ENCODE measurements at places on chromosomes 16 and 17.

DNA sequence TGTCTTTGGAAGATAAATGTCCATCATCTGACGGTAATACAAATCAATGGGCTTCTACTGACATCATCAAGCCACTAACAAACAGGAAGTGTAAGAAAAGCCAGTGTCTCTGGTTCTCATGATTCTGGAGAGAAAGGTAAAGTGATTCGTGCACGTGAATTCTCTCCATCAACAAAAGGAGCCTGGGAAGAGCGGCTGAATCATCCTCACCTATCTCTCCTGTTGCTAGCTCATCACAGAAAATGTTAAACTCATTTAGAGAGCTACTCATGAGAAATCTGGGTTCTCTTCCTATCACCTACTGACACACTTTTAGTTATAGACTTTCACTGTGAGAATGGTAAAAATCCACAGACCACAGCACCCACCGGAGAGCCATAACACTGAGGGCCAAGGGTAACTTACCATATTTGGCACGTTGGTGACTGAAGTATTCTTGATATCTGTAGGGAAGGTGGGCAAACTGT lies 70.3 kb downstream of the CREBBP start:
- DNase-seq, result no peak

GRCh38 chr17:40720899-40721298 lies 17.3 kb upstream of the KRT24 start:
- no peak for DNase-seq

- DNase-seq, result no peak
Observed at GRCh38 chr17:29100296-29100695, 57.4 kb downstream of the PIPOX start.

GRCh38 chr16:13325396-13325795 lies 424.0 kb downstream of the SHISA9 start:
- DNase-seq, result no peak

GRCh38 chr16:89315791-89316581 lies 98.5 kb downstream of the ZNF778 start:
- DNase-seq, result peak; percentile 86

DNA sequence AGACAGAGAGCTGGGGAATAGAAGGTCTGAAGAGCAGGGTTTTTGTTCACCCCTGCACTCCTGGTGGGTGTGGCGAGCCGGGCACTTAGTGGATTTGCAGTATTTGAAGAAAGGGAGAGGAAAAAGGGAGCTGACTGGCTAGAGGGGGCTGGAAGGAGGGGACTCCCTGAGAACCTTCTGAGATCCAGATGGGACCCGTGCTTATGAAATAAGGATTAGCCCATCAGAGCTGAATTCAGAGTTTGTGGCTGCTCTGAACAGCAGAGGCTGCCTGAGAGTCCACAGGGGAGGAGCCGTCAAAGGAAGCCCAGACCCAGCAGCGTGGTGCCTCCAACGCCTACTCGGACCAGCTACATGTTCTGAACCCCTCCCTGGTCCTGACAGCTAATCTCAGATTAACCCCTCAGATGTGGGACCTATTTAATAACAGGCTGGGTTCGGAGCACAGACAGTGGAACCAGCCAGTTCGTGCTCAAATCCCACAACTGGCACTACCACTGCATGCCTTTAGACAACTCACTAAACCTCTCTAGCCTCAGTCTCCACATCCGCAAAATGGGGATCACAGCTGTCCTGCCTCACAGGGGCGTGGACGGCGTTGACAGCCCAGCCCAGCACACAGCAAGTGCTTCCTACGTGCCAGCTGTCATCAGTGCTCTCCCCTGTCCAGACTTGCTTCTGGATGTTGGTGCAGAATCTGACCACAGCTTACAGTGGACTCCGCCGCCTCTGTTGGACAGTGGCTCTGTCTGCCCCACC lies 70.6 kb downstream of the DYNLRB2 start:
- DNase-seq, result no peak

GRCh38 chr16:77928096-77928495 lies 94.3 kb upstream of the CLEC3A start:
- no peak for DNase-seq

DNA sequence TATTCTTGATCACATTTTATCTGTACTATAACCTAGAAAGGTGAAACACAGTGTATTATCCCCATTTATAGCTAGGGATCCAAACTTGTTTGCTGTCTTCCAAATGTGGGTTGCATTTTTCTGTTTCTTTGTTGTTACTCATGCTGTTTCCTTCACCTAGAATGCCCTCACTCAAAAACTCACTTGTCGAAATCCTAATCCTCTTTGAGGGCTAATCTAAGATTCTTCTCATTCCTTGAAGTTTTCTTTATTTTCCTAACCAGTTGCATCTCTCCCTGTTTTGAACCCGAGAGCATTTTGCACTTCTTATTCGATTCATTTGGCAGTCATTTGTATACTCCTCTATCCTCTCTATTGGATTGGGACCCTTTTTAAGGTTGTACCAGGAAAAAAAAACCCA lies 9.6 kb downstream of the CALCOCO2 start:
- DNase-seq, result no peak

- peak; percentile 66 for DNase-seq
Observed at GRCh38 chr16:84065536-84066132, 23.0 kb upstream of the SLC38A8 start.

DNA sequence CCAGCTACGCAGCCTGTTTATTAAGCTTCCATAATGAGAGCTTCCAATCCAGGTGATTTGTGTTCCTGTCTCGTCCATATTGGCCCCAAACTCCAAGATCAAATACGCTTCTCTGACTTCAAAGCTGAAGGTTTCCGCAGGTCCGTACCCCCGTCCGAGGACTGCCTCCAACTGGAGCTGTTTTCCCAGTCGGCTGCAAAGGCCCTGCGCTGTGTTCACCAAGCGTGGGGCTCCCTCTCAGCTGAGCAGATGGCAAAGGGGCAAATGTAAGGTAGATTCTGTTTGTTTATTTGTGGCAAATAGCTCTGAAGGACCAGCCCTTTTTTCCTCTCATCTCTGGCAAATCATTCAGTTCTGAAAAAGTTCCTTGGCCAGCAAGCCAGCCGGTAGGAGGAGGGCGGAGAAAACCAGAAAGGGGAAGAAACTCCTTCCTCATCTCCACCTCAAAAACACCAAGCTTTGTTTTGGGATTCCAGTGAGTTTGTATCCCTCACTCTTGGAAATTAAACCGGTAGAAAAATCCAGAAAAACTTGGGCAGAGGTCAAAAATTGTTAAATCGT lies 35.2 kb downstream of the NXN start:
- no peak for DNase-seq

DNA sequence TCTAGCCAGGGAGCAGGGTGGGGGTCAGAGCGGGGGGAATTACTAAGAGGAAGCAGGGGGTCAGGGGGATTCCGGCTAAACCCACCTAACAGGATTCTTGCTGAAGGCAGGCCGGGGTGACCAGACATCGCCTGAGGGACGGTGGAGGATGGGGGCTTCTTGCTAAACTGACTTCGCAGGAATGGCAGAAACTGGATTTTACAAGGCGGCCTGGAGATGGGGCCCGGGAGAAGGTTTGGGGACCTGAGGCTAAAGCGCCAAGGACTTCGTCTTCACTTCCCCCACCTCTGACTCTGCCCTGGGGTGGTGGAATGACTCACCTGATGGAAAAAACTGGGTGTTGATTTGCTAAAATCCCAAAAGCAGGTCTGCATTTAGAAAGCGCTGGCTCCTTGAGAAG lies 23.5 kb downstream of the LGALS3BP start:
- no peak for DNase-seq

- DNase-seq, result no peak
Observed at GRCh38 chr17:44006272-44006597, 1.8 kb downstream of the NAGS start.

- DNase-seq, result no peak
Observed at GRCh38 chr17:80976701-80977100, 14.9 kb upstream of the CHMP6 start.

DNA sequence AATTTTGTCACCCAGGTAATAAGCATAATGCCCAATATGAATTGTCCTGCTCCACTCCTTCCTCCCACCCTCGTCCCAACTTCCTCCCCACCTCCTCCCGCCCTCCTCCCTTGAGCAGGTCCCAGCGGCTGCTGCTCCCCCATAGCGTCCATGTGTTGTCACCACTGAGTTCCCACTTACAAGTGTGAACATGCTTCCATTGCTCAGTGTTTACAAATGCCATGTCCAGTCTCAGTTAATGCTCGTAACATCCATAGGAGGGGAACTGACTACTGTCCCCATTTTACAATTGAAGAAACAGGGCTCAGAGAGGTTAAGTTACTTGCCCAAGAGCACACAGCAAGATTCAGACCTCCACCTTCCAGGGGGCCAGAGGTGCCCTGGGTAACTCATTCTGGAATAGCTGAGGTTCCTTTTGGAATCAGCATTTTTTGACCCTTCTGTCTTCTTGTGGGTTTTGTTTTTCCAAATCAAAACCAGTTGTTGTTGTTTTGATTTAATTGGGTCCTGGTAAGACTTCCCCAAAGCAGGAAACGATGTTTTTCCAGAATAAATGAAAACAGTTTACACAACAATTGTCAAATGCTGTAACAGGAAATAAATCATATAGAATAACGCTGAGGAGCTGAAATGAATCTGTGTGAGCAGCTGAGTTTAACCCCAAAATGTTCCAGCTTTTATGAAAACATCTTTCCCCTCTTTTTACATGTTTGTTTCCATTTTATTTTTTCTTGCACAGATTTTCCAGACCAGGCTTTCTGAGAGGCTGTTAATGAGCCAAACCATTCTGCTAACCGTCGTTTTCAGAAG lies 73.9 kb downstream of the ZDHHC7 start:
- DNase-seq, result no peak

DNA sequence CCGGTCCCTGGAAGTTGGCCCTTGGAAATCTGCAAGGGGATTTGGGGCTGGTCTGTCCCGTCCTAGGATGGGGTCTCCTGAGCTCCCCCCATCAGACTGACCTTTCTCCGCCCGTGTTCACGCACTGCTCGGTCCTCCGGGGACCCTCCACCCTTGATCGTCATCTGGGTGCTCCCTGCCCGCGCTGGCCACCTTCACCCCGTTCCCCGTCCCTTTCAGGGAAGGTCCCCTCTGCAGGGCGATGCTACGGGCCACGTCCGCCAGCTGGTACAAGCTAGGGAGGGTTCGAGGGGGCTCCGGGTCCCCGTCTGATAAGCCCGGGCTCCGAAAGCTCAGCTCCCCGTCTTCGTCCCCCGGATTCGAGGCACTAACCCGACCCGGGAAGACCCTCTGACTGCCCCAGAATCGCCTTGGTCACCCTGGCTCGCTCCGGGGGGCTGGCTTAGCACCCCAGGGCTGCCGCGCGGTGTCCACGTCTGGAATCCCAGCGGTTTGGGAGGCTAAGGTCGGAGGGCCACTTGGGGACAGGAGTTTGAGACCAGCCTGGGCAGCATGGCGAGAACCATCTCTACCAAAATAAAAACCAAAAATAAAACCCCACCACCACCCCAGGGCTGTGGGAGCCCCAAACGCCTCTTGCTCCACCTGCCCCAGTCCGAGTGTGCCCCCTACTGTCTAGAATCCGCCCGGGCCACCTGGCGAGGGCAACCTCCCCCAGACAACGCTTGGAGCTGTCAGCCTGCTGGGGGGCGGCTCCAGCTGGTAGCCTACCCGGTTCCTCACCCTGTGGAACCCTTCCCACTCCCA lies 1.1 kb upstream of the SLC43A2 start:
- DNase-seq, result no peak

- no peak for DNase-seq
Observed at GRCh38 chr17:29021226-29021625, 15.4 kb upstream of the SEZ6 start.

GRCh38 chr17:32491371-32492263 lies 4.8 kb downstream of the CDK5R1 start:
- DNase-seq, result no peak

DNA sequence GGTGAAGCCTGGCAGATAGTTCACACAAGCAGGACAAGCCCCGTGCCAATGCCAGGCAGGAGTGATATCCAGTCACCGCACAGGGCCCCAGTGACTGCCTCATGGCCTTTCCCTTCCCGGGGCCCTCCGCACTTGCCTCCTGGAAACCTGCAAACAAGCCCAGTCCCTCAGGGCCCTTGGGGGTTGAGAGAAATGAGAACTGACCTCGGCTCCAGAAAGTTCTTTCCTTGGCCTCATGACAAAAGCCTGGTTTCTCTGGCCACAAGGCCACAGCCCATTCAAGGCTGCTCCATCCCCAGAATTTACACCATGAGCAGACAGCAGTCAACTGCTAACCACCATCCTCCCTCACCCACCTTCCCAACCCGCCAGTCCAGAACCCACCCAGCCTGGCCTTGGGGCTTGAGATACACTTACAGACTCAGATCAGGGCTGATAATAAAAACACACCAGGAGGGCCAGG lies 77.6 kb downstream of the CCDC182 start:
- no peak for DNase-seq

DNA sequence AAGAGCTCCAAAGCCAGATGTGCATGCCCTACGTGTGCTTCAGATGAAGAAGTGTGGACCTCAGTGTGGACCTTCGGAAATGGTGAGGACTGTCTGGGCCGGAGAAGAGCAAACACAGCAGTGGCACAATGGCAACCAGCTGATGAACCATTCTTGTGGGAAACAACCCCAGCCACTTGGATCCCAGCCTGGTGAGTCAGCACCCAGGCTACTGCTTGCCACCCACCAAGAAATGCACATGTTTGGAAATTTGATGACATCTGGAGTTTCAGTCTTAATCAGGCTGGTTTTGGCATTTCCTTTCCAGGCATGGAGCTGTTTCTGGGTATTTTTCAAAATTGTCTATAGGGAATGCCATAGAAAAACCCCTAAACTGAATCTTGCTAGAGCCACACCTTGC lies 42.7 kb downstream of the DYNLRB2 start:
- no peak for DNase-seq

DNA sequence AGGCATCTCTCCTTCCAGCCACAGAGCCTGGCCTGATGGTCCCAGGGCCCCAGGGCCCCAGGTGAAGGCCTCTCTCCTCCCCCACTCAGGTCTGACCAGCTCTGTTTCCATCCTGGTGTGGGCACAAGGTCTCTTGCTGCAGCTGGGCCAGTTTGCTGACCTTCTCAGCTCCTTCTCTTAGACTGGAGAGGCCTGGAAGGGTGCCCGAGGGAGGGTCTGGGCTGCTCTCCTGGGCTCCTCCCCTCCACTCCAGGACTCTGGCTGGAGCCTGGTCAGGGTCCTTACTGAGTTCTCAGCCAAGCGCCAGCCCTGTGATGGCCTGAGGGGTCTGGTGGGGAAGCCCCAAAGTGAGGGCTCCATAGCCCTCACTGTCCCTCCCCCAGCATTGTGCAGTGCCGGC lies 12.4 kb downstream of the SOCS3 start:
- DNase-seq, result no peak

DNA sequence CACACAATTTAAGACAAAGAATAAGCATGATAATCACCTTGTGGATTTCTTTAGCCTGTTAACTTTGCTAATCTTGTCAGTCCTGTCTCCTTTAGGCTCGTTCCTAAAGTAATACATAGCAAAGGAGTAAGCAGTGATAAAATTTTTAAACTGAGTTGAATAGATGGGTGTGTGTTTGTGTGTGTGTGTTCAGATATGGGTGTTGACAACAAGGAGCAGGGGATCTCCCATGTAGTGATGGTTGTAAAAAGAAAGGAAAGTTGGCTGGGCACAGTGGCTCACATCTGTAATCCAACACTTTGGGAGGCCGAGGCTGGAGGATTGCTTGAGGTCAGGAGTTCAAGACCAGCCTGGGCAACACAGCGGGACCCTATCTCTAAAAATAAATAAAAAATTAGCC lies 44.6 kb upstream of the KCNJ2 start:
- DNase-seq, result no peak

GRCh38 chr16:13426736-13427135 lies 493.2 kb upstream of the ERCC4 start:
- no peak for DNase-seq

- no peak for DNase-seq
Observed at GRCh38 chr17:6218333-6218732, 148.2 kb downstream of the WSCD1 start.
